ENCODE measurements at places on chromosomes 5 and 9. TPM values are rescaled to one million over a fixed set of nuclear protein-coding genes. Genes with fewer than 3 reads are reported as not detected.

DNA sequence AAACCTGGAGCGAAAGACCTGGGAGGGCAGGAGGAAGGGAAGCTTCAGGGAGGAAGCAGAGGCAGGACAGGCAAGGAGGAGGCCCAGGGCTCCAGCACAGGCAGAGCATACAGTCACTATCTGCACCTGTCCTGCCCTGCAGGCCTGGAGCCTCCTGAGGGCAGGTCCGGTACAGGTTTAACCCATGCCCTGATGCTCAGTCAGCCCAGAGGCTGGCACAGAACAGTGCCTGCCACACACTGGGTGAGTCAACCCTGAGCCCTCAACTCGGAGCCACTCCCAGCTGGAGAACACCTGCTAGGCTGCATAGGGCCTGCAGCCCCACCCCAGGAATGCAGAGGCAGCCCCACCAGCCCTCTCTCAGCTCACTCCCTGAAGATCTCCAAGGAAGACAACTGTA lies 161.5 kb upstream of the PHYKPL start:
- DNase-seq: no peak

RFX3 gene
- total RNA-seq: 11.3 TPM

GRCh38 chr9:20505574-20505973 lies 116.7 kb downstream of the MLLT3 start:
- no peak for DNase-seq

- DNase-seq: no peak
Measured at GRCh38 chr9:87595610-87596009, 97.9 kb downstream of the DAPK1 start.

DNA sequence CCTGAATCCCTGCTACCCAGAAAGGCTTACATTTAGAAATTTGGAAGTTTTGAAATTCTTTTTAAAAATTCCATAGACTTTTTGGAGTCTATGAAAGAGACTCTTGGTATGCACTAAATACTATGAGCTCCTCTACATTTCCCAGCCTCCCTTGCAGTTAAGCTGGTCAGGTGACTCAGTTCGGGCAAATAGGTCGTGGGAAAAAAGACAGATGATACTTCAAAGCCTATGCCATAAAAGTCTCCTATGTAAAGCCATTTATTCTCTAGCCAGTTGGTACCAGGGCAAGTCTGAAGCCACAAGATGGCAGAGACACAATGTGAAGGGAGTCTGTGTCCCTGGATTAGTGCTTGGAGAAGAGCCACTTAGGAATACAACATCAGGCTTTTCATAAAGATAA lies 101.8 kb downstream of the BOD1 start:
- DNase-seq: no peak

DNA sequence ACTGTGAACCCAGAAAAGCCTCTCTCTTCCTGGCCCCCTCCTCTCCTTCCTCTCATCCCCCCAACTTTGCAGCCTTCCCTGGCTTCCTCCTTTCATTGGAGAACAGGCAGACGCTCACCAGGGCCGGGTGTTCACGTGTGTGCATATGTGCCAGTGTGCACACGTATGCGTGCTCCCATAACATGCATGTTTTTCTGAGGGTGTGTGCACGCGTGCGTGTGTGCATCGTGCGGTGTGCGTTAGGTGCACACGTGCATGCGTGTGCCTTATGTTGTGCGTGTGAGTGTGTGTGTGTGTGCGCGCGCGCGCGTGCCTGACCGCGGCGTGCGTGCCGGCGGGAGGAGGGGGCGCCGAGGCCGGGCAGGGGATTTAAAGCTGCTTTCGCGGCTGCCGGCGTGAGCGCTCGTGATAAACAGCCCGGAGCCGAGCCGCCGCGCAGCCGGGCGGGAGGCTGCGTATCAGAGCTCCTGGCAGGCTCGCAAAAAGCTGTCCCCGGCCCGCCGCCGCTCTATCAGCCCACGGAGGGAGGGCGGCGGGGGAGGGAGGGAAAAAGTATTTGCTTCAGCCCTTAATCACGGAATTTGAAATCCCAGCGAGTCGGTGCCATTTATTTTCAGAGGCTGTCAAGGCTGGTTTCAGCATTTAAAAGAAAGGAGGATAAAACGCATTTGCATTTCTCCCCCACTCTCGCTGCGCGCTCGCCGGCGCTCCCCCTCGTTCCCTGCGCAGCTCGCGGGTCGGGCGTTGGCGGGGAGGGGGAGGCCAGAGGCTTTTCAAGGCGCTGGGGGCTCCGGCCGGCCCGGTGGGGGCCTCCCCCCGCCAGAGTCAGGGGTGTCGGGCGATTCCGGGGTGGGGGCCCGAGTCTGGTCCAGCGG lies 183.9 kb downstream of the C9orf50 start:
- DNase-seq: no peak

GRCh38 chr9:97786341-97786740 lies 66.7 kb upstream of the FOXE1 start:
- DNase-seq: no peak

All from activated T-helper 1 cell treated with anti-CD3 and anti-CD28 coated beads, Interleukin-12 subunit alpha, Interleukin-12 subunit beta, Interleukin-2, Interleukin-4 antibody, amounts not matched to agents 30 ng/mL and 10 ng/mL and 1 ng/mL, durations not matched to agents 14 hours and 24 hours and 36 hours (primary cell).